ENCODE measurements at places on chromosomes 5 and 9. TPM values are rescaled to one million over a fixed set of nuclear protein-coding genes. Genes with fewer than 3 reads are reported as not detected.

GRCh38 chr9:35835216-35835632, 6.2 kb downstream of the TMEM8B start:
- no peak for DNase-seq

DNA sequence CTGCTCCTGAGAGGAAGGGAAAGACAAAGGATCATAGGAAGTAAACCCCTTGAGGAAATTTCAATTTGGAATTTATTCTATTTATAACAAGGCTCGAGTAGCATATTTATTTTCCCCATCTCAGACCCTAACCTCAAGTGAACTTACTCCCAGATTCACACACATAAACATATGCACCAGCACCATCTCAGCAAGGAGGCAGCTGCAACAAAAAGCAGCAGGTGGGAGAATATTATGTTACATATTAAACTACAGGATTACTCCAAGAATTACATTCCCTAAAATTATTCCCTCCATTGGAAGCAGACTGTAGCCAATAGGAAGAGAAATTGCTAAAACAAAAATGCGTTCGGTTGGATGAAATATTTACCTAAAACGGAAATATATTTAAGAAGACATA, 108.4 kb upstream of the PRSS3 start:
- no peak for DNase-seq

DNA sequence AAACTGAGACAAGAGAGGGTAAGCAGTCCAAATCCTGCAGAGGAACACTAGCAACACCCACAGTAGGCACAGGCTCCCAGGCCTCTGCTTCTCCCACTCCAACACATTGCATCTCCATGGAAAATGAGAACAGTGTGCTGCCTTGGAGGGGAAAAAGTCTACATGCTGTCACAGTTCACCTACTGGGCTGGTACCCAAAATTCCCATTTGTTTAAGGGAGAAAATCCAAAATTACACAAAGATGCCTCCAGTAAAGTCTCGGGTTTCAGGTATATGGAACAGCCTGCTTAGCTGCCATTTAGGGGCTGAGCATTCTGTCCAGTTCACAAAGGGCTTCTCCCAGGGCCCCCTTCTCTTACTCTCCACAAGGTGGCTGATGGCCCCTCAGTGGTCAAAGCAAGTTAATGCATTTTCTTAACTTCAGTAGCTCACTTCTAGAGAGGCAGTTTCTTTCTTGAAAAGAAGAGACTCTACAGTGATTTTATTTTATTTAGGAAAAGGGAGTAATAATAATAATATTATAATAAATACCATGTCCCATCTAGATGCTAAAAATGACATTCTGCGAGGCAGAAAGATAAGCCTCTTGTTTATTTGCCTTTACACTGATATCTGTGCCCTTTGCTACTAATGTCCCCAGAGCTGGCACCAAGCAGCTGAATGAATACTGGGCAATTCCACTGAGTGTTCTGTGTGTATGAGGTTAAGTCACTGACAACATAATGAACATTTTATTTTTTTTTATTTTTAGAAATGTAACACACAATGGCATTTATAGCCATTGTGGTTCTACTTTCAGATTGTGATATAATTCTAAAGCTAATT, 89.4 kb downstream of the RGS7BP start:
- no peak for DNase-seq

GRCh38 chr5:111537141-111538024, 25.0 kb upstream of the STARD4 start:
- DNase-seq = no peak

DNA sequence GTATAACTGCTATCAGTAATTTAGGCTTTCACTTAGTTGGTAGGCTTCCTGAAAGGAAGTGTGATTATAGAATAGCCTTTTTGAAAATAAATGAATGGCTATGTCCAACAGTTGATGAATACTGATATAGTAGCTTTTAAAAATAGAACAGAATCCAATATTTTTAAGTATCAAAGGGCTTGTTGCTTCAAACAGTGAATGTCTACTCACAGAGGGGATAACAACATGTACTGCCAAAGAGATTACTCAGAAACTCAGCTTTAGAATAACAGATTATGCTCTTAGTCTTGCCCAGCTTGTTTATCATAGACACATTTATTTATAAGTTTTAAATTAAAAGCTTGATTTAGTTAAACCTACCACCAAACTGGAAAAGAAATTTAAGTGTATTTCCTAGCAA, 132.6 kb downstream of the XRCC4 start:
- DNase-seq = no peak

ADAMTS12 gene
- total RNA-seq = 4.3 TPM

PDE6A gene
- not detected for total RNA-seq

GRCh38 chr5:69007163-69007562, 86.7 kb upstream of the SLC30A5 start:
- DNase-seq = no peak

DNA sequence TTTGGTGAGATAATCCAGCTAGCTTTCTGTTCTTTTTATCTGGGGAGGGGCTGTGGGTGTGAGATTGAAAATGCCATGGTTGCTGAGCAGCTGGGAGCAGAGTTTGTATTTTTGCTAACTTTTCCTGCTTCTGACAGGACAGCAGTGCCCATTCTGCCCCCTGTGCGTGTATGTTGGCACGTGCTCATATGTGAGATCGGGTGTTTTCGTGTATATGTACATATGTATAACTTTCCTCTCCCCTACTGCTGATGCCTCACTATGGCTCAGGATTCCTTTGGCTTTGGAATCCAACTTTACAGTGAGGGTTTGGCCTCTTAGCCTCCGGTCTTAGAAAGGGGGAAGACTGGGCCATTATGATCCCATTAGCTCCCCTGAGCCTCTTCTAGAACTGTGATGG, 38.3 kb downstream of the RGS3 start:
- no peak for DNase-seq

UGT3A2 gene
- not detected for total RNA-seq

PCDHGB1 gene
- 0.82 TPM for total RNA-seq

DNA sequence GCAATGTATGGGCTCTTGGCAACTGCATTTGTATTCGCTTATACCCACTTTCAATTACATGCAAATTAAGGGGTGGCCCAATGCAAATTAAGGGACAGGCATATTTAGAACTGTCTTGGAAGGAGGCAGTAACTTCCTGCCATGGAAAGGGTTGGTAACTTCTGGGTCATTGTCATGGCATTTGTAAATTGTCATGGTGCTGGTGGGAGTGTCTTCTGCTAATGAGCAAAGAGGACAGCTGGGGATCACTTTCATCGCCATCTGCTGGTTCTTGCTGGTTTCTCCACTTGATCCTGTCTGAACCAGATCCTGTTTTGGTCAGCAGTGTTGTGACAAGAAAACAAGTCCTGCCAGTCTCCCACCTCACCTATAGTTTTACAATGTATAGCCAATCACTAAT, 23.3 kb upstream of the UGT3A2 start:
- DNase-seq = no peak

DNA sequence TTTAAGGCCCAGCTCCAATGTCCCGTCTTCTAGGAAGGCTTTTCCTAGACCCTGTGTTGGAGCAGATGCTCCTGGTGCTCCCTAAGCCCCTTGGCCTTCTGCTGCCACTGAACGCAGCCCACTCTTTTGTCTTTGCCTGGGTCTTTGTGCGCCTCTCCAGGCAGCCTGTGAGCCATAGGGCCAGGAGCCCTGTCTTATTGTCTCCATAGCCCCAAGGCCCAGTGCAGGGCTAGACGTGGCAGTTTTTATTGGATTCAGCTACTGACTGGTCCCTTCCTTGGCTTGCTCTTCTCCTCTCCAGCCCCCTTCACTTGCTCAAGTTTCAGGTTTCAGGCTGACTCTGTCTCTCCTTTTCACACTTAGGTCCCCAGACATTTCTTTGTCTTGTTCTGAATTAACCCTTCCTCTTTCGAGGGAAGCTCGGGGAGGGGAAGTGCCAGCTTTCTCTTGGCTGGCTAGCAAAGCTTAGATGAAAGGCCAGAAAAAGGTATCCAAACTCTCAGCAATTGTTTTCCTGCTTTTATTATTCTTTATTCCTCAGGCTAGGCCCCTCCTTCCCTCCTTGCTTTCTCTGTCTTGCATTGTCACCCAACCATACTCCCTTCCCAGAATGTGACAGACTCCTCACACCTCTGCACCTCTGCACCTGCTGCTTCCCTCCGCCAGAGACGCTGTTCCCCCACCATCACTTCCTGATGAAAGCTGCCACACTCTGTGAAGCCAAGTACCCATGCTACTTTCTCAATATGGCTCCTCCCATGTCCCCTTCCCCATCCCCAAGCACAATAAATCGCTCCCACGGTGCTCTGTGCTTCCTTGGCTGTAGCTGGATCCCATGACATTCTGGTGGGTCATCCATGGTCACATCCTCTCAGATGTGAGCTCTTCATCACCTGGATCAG, 101.6 kb upstream of the CPEB4 start:
- DNase-seq = no peak

DNA sequence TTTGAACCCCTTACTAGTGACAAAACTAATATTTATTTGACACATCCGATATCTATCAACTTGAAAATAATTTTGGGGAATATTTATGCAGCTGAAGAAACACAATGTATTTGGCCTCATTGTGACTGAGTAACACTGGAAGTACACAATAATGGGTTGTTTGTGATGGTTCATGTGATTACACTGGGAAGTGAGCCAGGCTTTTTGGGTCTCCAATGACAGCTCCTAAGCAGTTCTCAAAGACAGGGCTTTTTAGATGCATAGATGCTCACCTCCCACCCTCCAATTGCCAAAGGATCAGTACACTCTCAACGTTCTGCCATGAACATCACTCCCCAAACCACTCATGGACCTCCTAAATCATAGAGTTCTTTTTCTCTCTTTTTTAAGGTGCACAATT, 170.0 kb downstream of the SLC24A2 start:
- no peak for DNase-seq

PLPP7 gene
- total RNA-seq = 3.3 TPM

GRCh38 chr9:116792271-116792670, 105.2 kb downstream of the TRIM32 start:
- no peak for DNase-seq

SAP30L gene
- total RNA-seq = 32.2 TPM

EMB gene
- 4.7 TPM for total RNA-seq

IFNK gene
- total RNA-seq = not detected

- DNase-seq = no peak
These were observed 41.6 kb downstream of the STOM start for GRCh38 chr9:121328476-121328875.
